ENCODE measurements at places on chromosomes 3 and 15.

- DNase-seq, result no peak
Observed at GRCh38 chr3:143266511-143266910, 146.9 kb downstream of the CHST2 start.

DNA sequence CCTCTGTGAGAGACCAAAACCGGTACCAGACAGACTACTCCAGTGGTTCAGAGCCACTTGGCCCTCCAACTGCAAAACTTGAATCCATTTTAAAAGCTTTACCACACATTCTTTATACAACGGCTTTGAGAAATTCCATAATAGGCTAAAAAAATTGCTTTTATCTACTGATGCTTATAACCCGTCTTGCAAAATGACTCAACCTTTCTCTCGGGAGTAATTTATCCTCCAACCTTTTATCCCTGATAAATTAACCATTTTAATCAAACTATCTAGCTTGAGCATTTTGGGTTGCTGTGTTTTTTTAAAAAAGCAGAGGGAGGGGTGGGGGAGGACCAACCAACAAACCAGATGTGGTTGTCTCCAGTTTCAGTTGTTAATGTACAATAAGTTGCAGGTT is 275.7 kb upstream of the LRTM1 start:
- no peak for DNase-seq

DNA sequence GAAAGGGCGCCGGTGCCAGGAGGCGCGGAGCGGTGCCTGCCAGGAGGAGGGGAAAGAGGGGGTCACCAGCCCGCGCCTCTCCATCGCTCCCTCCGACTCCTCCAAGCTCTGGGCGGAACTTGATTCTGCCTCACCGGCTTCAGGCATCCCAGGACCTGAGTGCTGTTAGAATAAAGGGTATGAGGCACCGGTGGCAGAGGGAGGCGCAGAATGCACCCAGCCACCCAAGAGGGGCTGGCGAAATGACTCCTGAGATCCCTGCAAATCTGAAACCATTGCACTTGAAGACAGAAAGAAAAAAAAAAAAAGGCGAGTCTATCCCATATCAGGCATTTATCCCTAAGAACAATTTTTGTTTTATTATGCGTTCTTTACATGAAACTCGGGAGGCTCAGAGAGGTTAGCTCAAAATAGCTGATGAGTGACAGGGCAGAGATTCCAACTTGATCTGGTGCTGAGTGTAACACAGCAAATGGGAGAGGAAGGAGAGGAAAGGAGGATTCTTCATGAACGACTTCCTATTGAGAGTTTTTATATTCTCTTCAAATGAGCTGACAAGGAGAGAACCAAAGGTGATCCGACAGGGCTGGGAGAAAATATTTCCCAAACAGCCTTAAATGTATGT is 157.0 kb upstream of the FRMD4B start:
- no peak for DNase-seq

DNA sequence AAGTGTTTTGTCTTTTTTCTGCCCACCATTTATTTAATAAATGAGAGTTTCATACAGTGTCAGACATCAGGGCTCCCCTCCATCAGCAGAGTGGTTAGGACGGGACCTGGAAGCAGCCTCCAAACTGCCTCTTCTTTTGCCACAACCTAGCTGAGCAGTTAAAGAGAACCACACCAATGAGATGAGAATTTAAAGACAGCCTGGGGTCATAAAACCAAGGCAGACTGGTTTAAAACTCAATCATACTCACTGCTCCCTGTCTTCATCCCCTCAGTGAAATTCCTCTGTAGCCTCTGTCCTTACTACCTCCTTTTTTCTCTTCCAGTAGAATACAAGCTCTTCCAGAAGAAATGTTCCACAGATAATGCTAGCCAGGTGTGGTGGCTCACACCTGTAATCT is 78.7 kb downstream of the WWTR1 start:
- DNase-seq, result no peak

- no peak for DNase-seq
Observed at GRCh38 chr15:81061490-81062253, 60.9 kb downstream of the TLNRD1 start.

- DNase-seq, result no peak
Observed at GRCh38 chr3:107977221-107978130, 113.4 kb downstream of the CD47 start.

All from Panc1 (cell line).